ENCODE measurements at places on chromosomes 11 and 22.

- no peak for DNase-seq
Observed at GRCh38 chr11:128261011-128261421, 326.3 kb downstream of the ETS1 start.

DNA sequence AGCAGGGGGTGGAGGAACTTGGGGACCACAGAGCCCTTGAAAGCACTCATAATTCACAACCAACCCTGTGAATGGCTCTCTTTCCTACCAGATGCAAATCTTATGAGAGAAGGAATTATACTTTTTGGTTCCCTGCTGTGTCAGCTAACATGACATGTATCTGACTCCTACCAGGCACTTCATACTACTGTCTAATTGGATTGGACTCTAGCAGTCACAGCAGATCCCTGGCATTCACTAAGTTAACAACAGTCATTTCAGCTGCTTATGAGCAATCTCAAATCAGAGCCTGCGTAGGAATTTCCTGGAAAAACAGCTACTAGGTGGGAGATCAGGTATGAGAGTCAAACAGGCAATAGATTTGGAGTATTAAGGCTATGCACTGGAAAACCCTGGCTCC lies 11.1 kb upstream of the ENDOD1 start:
- DNase-seq: no peak

- no peak for DNase-seq
Observed at GRCh38 chr11:105937738-105938137, 84.3 kb downstream of the MSANTD4 start.

DNA sequence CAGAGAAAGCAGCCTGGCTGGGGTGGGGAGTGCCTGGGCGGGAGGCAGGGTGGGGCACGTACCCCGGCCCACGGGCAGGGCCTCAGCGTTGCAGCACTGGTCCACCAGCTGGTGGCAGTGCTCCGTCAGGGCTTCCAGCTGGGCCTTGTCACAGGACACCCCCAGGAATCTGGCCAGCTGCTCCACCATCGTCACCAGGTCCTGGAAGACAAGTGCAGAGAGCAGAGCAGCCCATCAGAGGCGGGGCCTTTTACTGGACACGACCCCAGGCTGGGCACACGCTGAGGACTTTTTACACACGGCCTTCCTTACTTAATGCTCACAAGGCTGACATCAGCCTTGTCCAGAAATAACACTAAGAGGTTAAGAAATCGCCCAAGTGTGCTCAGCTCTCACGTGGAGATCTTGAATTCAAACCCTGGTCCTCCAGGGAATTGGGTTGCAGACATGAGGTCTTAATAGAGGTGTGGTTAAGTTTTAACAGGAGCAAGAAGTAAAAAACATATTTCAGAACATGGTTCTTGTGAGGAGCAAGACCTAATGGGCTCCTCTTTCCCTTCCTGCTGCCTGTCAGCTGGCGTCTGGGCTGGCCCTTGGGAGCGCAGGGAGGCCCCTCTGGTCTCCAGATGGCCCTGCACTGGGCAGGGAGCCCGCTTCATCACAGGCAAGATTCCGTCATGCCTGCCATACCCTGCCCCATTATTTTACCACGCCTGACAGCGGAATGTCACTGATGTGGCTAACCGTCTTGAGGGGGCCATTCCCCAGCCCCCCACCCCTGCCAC lies 17.1 kb upstream of the EFCAB6 start:
- no peak for DNase-seq
